NCI-H2029 (cell line): ENCODE measurements at places on chromosomes 6 and 20.

GRCh38 chr6:124432620-124433019 is 529.6 kb upstream of the RNF217 start:
- DNase-seq = peak; percentile 21

GRCh38 chr20:32611286-32611685 is 26.2 kb upstream of the NOL4L start:
- no peak for DNase-seq

GRCh38 chr6:30727920-30728553 is 7.9 kb downstream of the TUBB start:
- DNase-seq = no peak

DNA sequence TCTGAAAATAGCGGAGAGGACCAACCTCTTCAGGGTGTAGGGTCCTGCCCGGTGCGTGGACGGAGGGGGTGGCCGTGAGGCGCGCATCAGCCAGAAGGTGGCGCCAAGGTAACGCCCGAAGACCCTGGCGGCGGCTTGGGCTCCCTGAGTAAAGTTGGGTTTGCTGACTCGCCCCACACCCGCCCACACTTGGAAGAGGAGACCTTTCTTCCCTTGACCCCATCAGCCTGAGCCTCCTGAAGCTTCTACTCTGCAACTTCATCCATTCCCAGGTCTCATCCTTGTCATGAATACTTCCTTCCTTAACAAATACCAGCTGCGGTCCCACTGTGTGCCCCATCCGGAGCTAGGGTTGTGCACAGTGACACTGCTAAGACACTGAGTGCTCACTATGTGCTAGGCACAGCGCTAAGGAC is 14.6 kb downstream of the CD40 start:
- peak; percentile 36 for DNase-seq

DNA sequence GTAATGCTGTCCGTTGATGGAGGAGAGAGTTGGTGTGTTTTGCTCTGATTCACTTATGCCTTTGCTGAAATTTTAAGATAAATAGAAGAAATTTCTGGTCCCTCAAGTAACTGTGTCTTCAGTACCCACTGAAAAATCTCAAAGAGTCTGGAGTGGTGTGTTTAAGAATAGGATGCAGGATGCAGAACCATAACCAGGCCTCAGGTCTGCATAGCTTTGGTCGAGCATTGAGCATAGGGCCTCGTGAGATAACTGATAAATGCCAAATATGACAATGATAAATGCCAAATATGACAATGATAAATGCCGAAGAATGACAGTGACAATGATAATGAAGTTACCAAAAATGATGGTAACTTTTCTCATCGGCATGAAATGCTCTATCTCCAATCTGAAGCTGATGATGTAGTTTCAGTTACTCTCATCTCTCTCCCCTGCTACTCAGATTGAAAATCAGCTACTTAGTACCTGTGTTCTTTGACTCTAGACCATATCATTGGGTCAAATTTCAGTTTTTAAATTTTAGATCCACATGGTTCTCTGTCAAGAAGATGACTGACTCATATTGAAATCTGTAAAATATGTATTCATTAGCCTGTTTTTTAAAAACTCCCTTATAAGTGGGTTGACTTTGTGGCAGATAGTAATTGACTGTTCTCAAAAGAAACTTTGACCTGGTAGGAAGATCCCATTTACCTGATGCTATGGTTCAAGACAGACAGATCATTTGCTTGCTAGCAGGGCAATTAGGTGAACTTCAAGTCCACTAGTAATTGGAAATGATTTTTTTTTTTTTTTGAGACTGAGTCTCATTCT is 96.6 kb downstream of the SLC16A10 start:
- no peak for DNase-seq

- no peak for DNase-seq
Observed at GRCh38 chr20:11429168-11429567, 488.5 kb upstream of the BTBD3 start.

- DNase-seq = no peak
Observed at GRCh38 chr20:62294516-62294915, 8.3 kb upstream of the ADRM1 start.

DNA sequence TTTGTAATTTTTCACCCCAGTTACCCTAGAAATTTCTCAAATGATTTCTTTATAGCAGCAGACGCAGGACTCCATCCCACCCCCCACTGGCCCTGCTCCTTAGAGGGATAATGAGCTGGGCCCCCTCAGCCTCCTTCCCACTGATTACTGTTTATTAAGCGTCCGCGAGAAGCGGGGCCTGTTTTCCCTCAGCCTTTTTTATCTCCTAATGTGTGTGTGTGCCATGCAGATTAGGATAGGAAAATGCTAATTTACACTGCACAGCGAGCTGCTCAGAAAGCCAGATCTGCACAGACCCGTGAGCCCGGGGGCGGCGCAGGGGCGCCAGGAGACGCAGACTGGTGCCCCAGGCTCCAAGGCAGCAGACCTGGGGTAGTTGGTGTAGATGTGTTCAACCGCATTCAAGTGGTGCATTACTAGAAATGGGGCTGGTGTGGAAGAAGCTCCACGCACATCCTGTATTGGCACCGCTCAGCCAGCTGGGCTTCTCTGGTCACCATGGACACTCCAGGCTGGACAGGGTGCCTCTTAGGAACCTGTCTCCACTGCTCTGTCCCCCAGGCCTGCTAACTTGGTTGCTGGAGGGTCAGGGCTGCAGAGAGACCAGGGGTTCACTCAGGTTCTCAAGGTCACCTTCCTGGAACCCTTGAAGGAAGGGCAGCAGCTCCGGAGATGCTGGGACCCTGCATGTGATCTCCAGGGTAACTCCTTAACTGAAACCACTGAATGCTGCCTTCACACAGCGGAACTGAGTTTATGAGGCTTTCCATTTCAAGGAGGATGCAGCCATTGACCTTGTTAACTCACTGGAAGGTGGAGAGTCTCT is 256.3 kb downstream of the ERMARD start:
- no peak for DNase-seq

GRCh38 chr6:170296423-170296745 is 5.5 kb upstream of the DLL1 start:
- no peak for DNase-seq

DNA sequence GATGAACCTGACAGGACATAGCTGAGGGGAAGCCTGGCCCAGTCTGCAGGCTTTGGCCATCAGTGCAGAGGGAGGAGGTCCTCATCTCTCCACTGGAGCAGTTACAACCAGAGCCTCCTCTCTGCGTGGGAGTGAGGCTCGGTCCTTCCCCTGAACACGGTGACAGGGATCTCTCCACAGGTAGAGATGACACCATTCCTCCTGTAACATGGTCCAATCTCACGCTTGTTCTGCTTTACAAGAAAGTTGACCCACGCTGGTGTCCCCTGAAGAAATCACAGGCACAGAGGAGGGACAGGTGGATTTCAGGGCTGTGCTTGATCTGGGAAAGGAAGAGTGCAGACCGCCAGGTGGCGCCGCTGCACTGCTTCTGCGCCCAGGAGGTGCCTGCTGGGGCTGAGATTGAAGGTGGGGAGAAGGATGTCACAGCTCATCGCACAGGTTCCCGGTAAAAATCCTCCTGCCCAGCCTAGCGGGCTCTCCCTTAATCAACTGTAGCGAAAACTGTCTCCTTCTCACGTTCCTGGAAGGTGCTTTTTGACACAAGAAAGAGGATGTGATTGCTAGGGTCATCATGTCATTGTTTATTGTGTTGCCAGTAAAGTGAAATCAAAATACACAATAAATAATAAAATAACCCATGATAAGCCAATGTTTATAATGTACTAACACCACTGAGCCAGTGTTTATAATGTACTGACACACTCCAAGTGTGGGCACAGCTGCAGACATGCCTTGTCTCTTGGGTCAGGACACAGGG is 20.4 kb downstream of the HLA-G start:
- DNase-seq = peak; percentile 53

DNA sequence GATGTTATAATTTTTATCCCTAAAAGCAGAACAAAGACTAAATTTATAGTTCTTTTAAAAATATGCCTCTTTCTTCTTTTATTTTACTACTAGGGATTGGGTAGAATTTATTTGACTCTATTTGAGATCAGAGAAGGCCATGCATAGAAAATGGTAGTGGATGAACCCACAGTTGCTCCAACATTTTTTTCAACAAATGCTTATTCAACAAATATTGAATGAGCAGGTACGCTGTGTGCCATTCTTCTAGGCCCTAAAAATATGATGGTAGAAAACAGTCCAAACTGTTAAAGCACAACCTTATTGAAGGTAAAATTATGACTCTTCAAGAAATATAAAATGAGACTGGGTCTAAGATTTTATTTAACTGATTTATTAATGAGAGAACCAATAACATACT is 30.0 kb downstream of the OTOR start:
- no peak for DNase-seq

GRCh38 chr20:1874450-1875182 is 20.6 kb upstream of the SIRPA start:
- DNase-seq = no peak

DNA sequence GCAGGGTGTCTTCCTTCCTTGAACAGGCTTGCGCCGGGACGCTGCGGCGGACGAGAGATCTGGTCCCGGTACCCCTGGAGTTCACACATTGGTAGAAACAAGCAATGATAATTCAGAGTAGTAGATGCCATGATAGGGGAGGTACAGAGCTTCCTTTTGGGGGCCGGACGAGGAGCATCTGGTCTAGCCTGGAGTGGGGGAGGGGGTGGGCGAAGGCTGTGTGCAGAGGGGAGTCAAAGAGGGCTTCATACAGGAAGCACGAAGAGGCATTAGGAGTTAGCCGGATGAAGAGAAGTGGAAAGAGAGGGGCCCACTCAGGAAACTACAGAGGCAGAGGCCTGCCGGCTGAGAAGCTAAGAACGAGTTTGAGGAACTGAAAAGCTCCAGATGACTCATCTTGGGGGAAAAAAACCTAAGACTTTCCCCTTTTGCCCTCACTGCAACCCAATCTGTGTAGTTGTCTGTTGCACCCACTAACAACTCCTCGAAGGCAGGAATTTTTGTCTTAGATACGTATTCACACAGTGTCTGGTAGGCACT is 611 bp downstream of the CNPY3 start:
- peak; percentile 43 for DNase-seq

GRCh38 chr20:9447182-9447581 is 67.2 kb upstream of the LAMP5 start:
- no peak for DNase-seq

DNA sequence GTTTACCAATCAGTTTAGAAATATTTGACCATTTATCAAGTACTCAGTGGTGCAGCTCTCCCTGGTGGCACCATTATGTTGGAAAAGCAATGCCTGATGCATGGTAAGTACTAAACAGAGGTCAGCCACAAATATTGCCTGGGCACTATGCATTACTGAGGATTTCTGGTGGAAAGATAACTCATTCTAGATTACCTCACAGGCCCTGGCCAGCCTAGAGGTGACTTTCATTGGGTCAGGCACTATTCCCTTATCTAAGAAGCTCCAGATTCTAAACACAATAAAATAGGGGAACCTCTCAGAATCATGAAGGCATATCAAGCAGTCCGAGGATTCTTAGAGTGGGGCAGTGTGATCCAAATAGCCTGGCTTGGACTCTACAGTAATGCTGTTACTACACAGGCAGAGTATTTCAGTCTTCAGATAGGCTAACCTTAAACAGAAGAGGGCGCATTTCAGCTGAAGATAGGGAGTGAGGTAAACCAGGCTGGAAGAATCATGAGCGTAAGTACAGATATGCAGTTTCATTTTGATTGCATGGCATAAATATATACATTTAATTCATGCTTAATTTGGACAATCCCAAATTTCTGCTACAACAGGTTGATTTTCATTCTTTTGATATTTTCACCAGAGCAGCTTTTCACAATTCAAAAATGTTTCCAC is 12.1 kb downstream of the LGSN start:
- peak; percentile 6 for DNase-seq

- DNase-seq = no peak
Observed at GRCh38 chr6:142886431-142887170, 58.4 kb downstream of the HIVEP2 start.

DNA sequence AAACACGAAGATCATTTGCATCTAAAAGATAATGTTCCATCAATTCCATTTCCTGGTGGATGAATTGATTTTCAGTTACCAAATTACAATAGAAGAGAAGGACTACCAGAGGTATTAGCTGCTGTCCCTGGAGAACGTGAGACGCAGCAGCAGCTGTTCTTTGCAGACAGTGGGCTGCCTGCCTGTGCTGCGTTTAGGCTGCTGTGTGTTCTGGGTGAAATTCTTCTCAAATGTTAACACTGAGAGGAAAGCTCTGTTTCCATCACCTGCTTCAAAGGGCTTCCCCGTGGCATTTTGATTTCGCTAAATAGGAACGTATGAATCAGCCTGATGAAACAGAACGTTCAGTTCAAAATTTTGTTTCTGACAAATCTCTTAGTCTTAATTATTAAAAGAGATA is 362.2 kb downstream of the C6orf118 start:
- no peak for DNase-seq

GRCh38 chr20:35326021-35326739 is 34.0 kb upstream of the FAM83C start:
- no peak for DNase-seq

- no peak for DNase-seq
Observed at GRCh38 chr20:23099791-23100719, 13.9 kb upstream of the CD93 start.

DNA sequence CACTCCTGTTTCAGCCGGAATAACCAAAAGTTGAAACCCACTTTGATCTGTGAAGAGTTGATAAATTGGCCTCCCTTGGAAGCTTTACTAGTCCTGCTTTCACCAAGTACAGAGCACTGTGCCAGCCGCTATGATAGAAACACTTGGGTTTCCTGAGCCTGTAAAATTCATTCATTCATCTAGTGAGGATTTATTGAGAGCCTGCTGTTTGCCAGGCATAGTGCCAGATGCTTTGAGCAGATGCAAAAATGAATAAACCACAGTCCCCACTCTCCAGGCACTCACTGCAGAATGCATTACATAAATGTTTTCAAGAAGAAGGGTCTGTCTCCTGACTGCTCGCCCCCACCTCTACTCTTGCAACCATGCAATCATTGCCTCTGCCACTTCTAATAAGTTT is 25.3 kb upstream of the TMEM217 start:
- no peak for DNase-seq

- DNase-seq = no peak
Observed at GRCh38 chr20:57582432-57583288, 21.8 kb downstream of the PCK1 start.

DNA sequence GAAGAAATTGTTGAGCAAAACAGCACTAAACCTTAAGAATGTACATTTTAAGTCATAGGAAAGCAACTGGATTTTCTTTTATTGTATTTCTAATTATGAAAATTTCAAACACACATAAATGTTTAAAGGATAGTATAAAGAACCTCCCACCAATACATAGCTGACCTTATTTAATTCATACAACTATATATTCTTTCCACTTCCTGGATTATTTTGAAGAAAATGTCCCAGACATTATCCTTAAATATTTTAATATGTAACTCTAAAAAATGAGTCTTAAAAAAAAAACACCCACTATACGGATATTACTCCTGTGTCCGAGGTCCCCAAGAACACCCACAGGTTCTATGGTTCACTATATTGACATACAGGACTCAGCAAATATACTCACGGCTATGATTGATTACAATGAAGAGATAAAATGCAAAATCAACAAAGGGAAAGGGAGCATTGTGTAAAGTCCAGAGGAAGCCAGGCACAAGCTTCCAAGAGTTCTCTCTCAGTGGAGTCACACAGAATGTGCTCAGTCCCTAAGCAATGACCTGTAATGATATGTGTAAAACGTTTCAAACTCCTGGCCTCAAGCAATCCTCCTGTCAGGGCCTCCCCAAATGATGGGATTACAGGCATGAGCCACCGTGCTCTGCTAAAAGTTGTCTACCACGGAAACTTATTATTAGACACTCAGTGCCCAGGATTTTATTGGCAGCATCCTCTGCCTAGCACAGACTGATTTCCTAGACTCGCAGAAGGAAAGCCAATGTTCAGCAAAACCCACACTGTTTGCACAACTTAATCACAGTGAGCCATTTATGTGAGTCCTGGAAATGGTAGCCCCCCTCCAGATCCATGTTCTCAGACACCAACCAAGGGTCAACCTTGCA is 23.2 kb downstream of the GLYATL3 start:
- no peak for DNase-seq
